ENCODE measurements at places on chromosomes 7 and 10.

DNA sequence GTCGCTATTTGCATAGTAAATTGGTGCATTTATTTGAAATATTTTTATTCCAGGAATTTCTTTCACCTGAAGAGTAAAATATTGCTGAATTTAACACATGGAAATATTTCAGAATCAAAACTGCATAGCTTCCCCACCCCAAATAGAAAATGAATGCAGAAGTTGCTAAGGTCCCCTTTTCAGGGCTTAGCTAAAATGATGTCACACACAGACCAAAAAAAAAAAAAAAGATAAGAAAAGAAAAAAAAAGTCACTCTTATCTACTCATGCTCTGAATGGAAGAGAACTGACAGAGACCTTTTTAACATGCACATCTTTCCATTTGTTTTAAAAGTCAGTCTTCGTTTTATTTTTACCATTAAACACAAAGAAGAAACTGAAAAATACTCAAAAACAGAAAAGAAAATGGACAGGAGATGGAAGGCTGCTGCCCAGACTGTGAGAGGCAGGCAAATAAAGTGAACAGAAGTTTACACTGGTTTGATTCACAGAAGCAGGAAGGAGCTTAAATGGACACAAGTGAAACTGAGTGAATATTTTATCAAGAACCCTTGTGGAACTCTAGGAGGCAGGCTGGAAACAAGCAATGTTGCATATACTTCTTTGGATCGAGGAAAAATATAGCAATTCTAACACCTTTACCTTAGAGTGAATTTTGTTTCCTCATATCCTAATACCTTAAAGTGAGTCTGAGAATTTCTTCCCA lies 32.0 kb downstream of the PSMC2 start:
- DNase-seq: no peak

GRCh38 chr10:73926152-73926764 lies 15.3 kb downstream of the PLAU start:
- DNase-seq: no peak

DNA sequence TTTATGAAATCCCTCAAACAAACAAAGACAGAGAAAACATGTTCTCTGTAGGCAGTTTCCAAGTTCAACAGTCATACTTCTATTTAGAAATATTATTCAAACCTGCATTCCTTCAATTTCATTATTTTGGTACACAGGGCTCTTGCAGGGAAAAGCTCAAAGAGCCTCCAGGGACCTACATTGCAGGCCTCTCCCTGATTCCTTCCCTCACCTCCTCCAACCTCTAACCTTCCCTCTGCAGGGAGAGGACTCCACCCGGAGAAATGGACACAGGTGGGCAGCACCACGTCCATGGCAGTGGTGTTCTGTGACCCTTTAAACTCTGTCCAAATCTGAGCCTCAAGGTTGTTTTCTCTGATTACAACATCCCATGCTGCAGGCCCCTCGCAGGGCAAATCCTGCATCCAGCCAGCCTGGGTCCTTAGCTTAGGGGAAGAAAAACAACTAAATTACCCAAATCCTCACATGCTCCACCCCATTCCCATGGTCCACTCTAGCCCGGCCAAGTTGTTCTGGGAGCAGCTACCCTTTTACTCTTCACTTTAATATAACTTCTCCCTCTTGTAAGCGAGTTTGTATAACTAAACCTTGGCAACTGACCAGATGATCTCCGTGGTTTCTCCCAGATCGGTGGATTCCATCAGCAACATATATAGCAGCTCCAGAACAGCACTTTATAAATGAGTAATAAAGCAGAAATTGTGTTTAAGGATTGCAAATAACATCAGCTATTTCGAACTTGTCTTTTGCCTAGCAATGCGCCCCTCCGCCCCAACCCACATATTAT lies 129.8 kb downstream of the CUBN start:
- no peak for DNase-seq

DNA sequence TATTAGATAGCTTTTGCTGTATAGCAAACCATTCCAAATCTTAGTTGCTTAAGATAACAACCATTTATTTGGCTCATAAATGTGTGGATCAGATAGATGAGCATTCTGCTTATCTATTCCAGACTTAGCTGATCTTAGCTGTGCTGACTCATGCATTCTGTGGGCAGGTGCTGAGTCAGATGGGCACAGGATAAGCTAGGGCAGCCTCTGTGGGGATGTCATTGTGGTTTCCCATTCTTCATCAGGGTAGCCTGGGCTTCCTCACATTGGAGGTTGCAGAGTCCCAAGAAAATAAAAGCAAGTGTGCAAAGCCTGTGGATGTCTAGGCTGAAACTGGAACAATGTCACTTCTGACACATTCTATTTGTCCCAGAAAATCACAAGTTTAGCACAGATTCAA lies 917.0 kb downstream of the TYW1 start:
- no peak for DNase-seq

- DNase-seq: no peak
Observed at GRCh38 chr10:29119374-29119773, 169.5 kb upstream of the LYZL1 start.

- DNase-seq: no peak
Observed at GRCh38 chr10:85510682-85511081, 855.9 kb downstream of the GRID1 start.

DNA sequence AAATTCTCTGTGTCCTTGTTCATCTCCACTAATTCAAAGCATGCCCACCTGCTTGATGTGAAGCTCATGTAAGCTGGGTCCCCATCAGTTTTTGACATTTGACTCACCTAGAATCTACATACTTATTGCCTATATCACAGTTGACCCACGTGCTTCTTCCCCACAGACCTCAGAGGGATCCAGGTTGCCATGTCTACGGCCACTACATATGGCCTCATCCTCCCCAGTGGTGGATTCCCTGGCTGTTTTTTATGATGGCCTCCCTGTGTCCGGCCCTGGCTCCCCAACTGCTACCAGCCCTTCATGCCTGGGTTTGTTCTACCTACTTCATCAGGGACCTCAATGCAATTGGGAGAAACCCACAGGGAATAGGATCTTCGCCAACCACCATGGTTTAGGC lies 187.4 kb upstream of the GDF10 start:
- no peak for DNase-seq

Data from central memory CD4-positive, alpha-beta T cell (primary cell).